ENCODE measurements at places on chromosomes 2 and 18.

GRCh38 chr2:111029181-111029927 lies 91.4 kb upstream of the BCL2L11 start:
- DNase-seq = no peak

GRCh38 chr2:120910956-120911951 lies 175.6 kb downstream of the GLI2 start:
- no peak for DNase-seq

GRCh38 chr18:11905613-11906012 lies 2.5 kb downstream of the MPPE1 start:
- DNase-seq = no peak

GRCh38 chr18:53567929-53568574 lies 656.4 kb downstream of the MBD2 start:
- DNase-seq = no peak
